ENCODE measurements at places on chromosomes 5 and 9.

- no peak for DNase-seq
These were observed 366.9 kb downstream of the DEPDC1B start for GRCh38 chr5:60333005-60333571.

GRCh38 chr5:91499943-91500531 lies 116.9 kb upstream of the ARRDC3 start:
- DNase-seq = no peak

GRCh38 chr9:37215381-37215780 lies 95.0 kb downstream of the ZCCHC7 start:
- no peak for DNase-seq

DNA sequence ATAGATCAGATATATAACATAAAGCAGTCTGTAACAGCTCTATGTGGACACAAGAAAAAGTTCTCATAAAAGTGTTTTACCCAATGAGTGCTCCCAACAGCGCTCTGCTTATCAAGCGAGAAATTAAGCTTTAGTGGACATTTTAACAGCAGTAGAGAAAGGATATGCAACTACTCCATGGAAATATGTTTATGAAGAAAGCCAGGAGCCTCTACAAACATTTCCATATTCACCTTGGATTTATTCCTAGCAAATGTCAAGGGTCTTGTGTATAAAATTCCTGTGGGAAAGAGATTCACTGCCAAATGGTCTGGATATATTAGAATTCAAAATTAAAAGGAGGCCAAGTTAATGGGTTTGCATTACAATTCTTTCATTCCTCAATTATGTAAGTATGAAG lies 66.5 kb downstream of the DTWD2 start:
- DNase-seq = no peak

DNA sequence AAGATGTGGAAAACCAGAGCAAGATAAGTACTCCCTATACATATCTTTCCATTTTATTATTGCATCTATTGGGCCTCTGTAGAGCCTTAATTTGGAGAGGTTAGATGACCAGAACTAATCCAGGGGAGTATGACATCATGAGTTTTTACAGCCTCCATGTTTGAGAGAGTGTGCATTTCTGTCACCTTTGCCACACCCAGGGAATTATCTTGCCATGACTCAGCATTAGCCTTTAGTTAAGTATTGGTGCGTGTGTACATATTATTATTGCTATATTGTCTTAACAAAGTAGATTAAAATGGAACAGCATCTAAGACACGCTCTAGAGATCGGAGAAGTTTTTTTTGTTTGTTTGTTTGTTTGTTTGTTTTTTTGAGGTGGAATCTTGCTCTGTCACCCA lies 27.6 kb downstream of the DIMT1 start:
- DNase-seq = no peak

- DNase-seq = no peak
These were observed 73.0 kb downstream of the GADD45G start for GRCh38 chr9:89677702-89678395.

DNA sequence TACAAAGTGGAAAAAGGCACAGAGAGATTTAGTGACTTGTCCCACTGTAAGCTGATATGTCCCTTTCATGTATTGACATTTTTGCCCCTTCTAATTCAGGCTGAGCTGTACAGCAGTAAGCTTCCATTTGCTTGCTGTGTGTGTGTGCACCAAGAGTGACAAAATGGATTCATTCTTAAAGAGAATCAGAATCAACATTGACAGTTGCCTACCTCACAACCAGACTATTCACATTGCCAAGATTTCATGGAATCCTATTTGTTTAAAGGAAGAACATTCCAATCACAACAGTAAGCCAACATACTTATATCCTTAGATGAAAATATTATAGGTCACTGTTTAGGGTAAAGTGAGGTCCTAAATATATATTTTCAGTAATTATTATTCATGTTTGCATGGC lies 102.6 kb downstream of the TMEM232 start:
- no peak for DNase-seq

DNA sequence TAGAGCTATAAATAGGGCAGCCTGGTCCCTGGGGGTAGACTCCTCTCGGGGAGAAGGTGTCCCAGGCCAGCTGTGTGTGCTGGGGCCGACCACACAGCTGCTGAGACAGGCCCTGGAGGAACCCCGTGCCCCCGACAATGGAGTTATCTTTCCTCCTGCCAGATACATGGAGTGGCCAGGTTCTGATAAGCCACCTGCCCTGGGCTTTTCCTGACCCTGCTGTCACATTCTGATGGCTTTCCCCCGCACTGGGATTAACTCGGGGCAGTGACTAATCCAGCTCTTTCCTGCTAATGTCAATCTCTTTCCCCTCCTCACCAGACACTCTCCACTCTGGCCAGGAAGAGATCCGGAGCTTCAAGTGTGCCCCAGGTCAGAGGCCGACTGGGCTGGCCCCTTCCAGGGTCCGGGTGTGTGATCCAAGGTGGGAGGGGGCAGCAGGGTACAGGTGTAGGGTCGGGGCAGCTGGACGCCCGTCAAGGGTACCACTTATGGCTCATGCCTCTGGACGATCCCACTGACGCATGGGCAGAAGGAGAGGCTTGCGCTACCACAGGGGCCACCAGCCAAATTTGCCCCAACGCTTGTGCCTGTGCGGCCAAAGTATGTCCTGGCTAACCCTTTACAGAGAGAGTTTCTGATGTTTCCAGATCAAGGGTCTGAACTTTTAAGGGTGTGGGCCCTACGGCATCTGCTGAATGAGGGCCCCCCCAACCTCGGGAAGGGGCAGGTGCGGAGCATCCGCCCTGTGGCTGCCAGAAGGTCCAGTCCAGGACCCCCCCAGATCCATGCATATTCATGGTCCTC lies 20.6 kb upstream of the COL5A1 start:
- no peak for DNase-seq

DNA sequence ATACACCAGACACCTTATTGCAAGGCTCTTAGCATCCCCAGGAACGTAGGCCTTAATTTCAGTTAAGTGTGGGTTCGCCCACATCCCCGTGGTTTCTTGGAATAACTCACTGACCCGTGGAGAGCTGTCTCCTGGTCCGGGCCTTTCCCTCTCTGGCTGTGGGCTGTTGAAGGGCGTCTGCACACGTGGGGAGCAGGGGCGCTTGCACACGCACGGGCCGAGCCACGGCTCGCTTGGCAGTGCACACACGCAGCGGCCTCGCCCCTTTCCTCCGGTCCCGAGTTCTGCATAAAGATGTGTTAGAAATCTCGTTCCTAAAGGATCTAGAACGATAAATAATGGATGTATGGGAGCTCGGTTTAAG lies 141.9 kb downstream of the PBX3 start:
- DNase-seq = no peak

GRCh38 chr9:1207686-1208085 lies 157.5 kb downstream of the DMRT2 start:
- DNase-seq = no peak

DNA sequence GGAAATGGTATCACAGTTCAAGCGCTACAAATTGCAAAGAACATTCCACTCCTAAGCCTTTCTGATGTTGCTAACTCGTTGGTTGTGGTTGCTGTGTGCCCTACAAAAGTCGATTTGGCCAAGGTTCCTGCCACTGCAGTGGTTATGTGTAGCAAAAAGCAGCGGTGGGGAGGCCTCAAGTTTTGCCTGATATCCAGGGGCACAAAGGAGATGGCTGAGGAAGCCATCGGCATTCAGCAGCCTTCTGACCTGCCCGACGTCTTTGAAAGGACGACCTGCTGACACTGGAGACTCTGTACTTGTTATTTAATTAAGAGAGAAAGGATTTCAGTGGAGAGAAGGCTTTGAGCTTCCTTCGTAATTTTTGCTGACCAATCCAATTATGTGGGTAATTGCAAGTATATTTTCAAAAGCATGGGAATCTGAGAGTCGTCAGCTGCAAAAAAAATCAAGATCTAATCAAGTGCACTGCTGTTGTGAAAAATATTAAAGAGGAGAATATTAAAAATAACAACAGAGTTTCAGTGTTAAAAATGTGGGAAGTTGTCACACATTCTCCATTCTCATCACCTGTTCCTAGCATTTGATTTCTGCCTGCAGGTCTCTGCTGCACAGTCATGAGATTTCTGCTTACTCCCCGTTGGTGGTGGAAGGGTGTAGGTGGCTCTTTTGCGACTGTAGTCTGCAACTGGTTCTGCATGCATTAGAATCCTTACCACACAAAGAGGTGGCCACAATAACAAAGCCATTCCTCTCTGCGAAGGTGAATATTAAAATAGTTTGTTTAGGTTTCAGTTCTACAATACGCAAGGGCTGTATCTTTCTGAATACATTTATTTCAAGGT lies 319.2 kb downstream of the IRX2 start:
- DNase-seq = no peak

GRCh38 chr5:166499447-166500240 lies 1791.8 kb upstream of the WWC1 start:
- no peak for DNase-seq

DNA sequence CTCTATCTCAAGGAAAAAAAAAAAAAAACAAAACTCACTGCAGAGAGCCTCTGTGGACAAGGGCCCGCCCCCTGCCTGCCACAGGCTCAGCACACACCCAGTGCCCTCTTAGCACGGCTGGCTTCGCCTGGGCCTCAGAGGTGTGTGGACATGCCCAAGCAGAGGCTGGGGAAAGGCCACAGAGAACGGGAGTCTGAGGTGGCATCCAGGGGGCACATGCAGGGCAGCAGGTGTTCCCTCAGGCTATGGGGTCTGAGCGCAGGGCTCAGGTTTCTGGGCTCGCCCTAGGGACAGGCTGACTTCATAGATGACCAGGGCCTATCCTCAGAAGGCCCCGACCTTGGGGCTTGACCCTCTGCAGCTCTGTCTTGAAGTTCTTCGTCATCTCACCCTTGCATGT lies 138.7 kb downstream of the ZNF354C start:
- DNase-seq = no peak

DNA sequence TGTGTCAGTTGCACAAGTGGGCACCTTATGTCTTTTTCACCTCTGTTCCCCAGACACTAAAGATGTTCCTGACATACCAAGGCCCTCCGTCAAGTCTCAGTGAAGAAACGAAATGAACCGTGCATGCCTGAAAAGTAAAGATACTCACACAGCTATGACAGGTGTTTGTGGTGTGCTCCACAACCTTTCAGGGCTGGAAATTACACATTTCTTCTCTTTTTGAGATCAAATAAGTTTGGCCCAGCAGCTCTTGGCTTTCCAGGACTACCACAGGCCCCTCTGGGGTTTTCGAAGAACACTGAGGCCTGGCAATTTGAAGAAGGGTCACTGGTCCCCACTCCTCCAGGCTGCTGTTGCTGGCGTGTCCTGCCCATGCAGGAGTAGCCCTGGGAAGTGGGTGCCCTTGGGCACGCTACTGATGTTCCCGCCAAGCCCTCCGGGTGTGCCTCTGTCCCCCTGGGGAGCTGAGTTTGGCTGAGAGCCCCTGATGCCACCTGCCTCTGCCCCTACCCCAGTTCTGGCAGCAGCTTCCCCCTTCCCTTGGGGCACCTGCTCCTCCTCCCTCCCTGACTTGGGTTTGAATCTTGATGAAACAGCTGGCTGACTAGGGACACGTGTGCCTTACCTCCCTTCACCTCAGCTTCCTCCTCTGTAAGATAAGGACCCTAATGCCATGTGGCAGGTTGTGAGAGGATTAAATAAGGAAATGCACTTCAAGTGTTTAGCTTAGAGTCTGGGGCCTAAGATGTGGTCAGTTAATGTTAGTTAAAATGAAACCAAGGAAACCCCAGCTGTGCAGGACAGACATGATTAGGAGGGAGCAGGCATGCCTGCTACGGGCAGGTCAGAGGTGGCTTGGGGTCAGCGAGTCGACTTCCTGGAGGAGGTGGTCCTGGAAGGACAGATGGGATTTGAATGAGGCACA lies 49.1 kb upstream of the GADD45G start:
- no peak for DNase-seq

GRCh38 chr5:157961896-157962590 lies 103.1 kb upstream of the CLINT1 start:
- DNase-seq = no peak

GRCh38 chr5:158569534-158569933 lies 530.2 kb downstream of the EBF1 start:
- no peak for DNase-seq

DNA sequence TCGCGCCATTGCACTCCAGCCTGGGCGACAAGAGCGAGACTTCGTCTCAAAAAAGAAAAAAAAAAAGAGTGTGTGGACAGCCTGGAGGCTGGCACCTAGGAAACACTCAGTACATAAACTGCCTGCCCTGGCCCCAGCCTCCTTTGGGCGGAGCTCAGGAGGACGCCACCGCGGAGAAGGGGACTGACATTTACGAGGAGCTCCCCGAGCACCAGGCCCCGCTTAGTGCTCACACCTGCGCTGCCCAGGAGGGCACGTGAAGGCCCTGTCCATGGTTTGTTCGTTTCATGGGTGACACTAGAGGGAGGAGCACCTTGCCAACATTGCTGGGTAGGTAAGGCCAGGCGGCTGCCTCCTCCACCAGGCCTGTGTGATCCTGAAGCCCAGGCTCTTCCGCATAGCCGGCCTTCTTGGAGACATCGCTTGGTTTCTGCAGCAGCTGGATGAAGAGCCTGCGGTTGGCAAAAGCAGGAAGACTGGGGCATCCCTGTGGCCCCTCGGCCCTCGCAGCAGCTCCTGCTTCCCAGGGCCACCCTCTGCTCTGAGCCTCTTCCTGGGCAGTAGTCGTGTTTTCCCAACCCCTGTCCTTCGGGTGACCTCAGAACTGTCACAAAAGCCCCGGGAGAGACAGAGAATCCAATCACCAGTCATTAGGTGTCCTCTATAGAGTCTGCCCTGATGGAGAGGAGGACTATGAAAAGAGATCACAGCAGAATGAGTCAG lies 26.2 kb upstream of the LAMC3 start:
- no peak for DNase-seq

DNA sequence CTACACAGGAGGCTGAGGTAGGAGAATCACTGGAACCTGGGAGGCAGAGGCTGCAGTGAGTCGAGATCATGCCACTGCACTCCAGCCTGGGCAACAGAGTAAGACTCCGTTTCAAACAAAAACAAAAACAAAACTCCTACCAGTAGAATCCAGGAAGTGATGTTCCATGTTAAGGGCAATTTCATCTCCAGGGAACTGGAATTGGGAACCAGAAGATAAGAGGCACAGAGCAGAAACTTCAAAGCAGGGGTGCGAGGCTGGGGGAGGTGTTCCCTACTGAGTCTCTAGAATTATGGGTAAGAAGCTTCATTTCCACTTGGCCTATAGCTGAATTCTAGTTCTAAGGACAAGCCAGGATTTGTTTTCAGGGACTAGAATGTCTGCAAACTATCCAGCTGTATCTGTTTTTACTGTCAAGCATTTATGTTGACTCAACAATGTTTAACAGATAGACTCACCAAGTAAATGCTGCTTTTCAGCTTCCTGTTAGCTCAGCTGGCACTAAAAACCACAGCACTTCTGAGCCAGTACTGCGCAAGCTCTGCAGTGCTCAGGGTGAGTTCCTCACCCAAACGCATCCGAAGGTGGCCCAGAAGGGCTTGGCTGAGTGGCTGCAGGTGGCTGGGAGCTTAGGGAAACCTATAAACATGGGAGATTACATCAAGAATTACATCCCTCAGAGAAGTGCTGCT lies 320.1 kb downstream of the MTRR start:
- no peak for DNase-seq

DNA sequence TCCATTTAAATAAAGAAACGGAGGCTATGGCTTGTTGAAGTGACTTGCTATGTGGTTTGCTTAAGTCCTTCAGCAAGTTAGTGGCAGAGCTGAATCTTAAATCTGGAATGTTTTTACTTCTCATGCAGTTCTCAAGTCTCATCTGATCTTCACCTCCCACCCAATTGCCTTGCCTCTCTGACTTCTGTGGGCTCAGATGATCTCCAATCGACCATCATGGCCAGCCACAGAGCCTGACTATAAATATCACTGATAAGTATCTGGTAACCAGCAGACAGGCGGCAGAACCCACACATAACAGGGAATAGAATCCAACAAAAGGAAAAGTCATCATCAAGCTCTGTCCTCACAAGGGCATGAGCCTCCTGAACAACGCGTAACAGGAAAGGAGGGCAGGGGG lies 149.9 kb downstream of the FAM114A2 start:
- no peak for DNase-seq

GRCh38 chr5:137957948-137958347 lies 68.7 kb downstream of the PKD2L2 start:
- no peak for DNase-seq

Measured in epithelial cell of prostate (primary cell).